ENCODE measurements at places on chromosomes 16 and 17.

GRCh38 chr16:63856537-63856936, 1265.3 kb downstream of the CDH11 start:
- H3K4me3 ChIP-seq, result no peak overlapping the region
- H3K27me3 ChIP-seq, result no peaks in the 10 kb centered on the region
- no peaks in the 10 kb centered on the region for H3K4me1 ChIP-seq
- no peak for DNase-seq
- no peak overlapping the region for H3K27ac ChIP-seq

GRCh38 chr17:50125420-50125997, 4.5 kb downstream of the SAMD14 start:
- no peak for DNase-seq
- H3K27me3 ChIP-seq, result no peaks in the 10 kb centered on the region
- H3K27ac ChIP-seq, result no peak overlapping the region
- H3K36me3 ChIP-seq, result no peaks in the 10 kb centered on the region
- no peaks in the 10 kb centered on the region for H3K4me1 ChIP-seq

GRCh38 chr16:65032387-65032786, 89.5 kb downstream of the CDH11 start:
- H3K4me1 ChIP-seq, result no peaks in the 10 kb centered on the region
- H3K4me3 ChIP-seq, result no peak overlapping the region
- H3K27me3 ChIP-seq, result no peaks in the 10 kb centered on the region
- peaks cover 1% of the 10 kb centered on the region for H3K36me3 ChIP-seq

GRCh38 chr16:8673611-8674412, 605 bp upstream of the ABAT start:
- no peaks in the 10 kb centered on the region for H3K27me3 ChIP-seq
- no peaks in the 10 kb centered on the region for H3K36me3 ChIP-seq
- H3K4me1 ChIP-seq, result no peaks in the 10 kb centered on the region
- DNase-seq, result no peak
- no peak overlapping the region for H3K27ac ChIP-seq

DNA sequence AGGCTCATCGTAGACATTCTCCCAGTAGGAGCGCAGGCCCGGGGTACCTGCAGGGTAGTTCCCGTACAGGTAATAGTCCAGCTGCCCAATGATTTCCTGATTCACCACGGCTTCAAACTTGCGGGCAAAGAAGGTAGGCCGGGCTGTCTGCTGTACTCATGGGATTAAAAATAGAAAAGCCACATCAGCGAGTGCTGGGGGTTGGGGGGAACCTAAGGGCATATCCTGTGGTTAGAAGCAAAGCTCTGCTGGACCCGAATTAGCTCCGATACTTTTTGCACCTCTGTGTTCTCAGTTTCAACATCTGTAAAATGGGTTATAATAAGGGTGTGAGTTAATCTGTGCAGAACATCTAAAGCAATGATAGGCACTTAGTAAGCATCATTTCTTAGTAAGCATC, 336.2 kb downstream of the XYLT1 start:
- H3K4me1 ChIP-seq, result no peaks in the 10 kb centered on the region
- no peaks in the 10 kb centered on the region for H3K27me3 ChIP-seq
- no peak for DNase-seq
- H3K27ac ChIP-seq, result no peak overlapping the region

DNA sequence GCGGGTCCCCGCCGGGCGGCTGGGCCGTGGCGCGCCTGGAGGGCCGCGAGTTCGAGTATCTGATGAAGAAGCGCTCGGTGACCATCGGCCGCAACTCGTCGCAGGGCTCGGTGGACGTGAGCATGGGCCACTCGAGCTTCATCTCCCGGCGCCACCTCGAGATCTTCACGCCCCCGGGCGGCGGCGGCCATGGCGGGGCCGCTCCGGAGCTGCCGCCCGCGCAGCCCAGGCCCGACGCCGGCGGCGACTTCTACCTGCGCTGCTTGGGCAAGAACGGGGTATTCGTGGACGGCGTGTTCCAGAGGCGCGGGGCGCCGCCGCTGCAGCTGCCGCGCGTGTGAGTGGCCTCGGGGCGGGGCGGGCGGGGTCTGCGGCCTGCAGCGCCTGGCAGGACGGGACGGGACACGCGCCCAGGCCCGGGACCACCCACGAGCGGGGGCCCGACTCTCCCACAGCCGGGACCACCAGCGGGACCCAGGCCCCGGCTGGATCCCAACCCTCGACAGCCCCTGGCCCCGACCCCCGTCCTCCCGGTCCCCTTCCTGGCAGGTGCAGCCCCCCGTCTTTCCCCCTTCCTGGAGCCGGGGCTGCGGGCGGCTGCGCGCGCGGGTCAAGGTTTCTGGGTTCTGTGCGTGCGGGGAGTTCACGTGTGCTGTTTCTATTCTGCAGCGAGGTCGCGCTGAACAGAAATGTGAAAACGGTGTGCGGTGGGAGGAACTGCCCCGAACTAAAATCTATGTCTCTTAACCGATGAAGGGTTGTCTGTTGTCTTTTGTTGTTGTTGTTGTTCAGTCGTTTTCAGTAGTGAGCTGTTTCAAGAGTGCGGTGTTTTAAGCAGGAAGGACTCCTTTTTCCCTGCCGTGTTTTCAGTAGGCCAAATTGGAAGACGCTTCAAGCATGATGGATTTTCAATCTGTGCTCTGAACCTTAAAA, 705 bp downstream of the FOXK2 start:
- no peaks in the 10 kb centered on the region for H3K27me3 ChIP-seq
- H3K4me1 ChIP-seq, result no peaks in the 10 kb centered on the region
- peak; percentile 28 for DNase-seq
- no peaks in the 10 kb centered on the region for H3K36me3 ChIP-seq

GRCh38 chr17:65265276-65265675, 128.1 kb downstream of the RGS9 start:
- DNase-seq, result no peak
- no peak overlapping the region for H3K27ac ChIP-seq
- H3K4me3 ChIP-seq, result no peak overlapping the region
- no peaks in the 10 kb centered on the region for H3K36me3 ChIP-seq

- H3K4me3 ChIP-seq, result no peak overlapping the region
- no peaks in the 10 kb centered on the region for H3K27me3 ChIP-seq
- no peaks in the 10 kb centered on the region for H3K36me3 ChIP-seq
- no peaks in the 10 kb centered on the region for H3K4me1 ChIP-seq
- H3K27ac ChIP-seq, result no peak overlapping the region
- DNase-seq, result peak; percentile 21
Measured at GRCh38 chr17:74730491-74731346, 6.3 kb upstream of the RAB37 start.

DNA sequence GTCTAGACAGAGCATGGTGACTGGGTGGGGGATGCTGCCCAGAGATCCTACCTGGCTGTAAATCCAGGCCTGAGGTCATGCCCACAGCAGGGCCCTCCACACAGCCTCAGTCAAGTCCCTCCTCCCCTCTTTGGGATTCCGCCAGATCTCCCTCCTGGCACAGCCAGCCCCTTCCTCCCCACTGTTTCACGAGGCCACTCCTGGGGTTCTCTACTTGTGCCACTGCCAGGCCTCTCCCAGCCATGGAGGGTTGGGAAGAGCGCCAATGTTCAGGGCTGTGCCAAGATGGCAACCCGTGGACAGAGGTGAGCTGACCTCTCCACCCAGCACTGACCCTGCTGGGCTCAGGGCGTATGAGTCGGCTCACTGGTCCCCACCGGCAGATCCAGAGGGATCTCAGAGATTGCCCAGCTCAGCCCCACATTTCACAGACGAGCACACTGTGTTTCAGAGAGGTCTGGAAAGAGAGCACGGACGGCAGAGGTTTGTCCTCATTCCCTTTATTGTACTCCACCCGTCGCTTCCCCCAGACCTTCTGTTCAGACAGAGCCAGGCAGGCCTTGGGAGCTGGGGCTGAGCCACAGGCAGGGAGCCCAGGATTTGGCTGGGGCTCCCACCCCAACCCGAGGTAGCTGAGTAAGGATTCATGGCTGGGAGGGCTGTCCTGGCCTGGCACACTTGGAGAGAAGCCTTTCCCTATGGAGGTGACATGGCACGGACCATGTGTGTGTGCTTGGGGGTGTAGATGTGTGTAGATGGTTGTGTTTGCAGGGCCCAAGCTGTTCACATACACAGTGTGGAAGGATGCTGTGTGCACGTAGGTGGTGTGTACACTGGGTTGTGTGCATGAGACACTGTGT, 3.5 kb upstream of the CAMKK1 start:
- H3K27me3 ChIP-seq, result no peaks in the 10 kb centered on the region
- H3K27ac ChIP-seq, result no peak overlapping the region
- H3K36me3 ChIP-seq, result no peaks in the 10 kb centered on the region
- H3K4me3 ChIP-seq, result no peak overlapping the region

GRCh38 chr17:68085771-68086381, 50.3 kb downstream of the KPNA2 start:
- no peaks in the 10 kb centered on the region for H3K4me1 ChIP-seq
- no peaks in the 10 kb centered on the region for H3K27me3 ChIP-seq
- H3K36me3 ChIP-seq, result no peaks in the 10 kb centered on the region
- no peak overlapping the region for H3K4me3 ChIP-seq
- H3K27ac ChIP-seq, result no peak overlapping the region

GRCh38 chr17:17719966-17720543, 38.8 kb downstream of the RAI1 start:
- DNase-seq, result no peak
- H3K4me3 ChIP-seq, result no peak overlapping the region
- peaks cover 14% of the 10 kb centered on the region for H3K4me1 ChIP-seq
- no peaks in the 10 kb centered on the region for H3K36me3 ChIP-seq
- H3K27me3 ChIP-seq, result no peaks in the 10 kb centered on the region

DNA sequence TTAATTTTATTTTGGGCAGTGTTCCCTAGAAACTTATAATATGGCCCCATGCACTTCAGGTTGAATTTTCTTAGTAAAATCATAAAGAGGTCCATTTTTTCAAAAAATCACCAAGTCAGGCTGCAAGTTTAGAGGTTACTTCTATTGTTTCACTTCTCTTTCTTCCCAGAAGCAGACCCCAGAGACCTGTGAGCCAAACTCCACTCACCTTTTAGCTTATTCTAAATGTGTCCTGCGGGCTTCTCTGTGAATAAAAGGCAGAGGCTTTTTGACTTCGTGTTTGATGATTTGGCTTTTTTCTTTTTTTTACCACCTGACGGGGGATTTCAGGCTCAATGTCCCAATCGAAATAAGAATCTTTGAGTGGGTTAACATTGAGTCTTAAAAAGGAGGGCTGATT, 7.4 kb downstream of the PRKCB start:
- DNase-seq, result no peak
- no peak overlapping the region for H3K4me3 ChIP-seq
- H3K4me1 ChIP-seq, result no peaks in the 10 kb centered on the region
- no peaks in the 10 kb centered on the region for H3K36me3 ChIP-seq
- H3K27me3 ChIP-seq, result no peaks in the 10 kb centered on the region
- H3K27ac ChIP-seq, result no peak overlapping the region

- no peak for DNase-seq
- H3K4me3 ChIP-seq, result no peak overlapping the region
- no peak overlapping the region for H3K27ac ChIP-seq
- H3K36me3 ChIP-seq, result no peaks in the 10 kb centered on the region
- H3K4me1 ChIP-seq, result peaks cover 7% of the 10 kb centered on the region
Measured at GRCh38 chr17:55275894-55276804, 11.4 kb downstream of the HLF start.

DNA sequence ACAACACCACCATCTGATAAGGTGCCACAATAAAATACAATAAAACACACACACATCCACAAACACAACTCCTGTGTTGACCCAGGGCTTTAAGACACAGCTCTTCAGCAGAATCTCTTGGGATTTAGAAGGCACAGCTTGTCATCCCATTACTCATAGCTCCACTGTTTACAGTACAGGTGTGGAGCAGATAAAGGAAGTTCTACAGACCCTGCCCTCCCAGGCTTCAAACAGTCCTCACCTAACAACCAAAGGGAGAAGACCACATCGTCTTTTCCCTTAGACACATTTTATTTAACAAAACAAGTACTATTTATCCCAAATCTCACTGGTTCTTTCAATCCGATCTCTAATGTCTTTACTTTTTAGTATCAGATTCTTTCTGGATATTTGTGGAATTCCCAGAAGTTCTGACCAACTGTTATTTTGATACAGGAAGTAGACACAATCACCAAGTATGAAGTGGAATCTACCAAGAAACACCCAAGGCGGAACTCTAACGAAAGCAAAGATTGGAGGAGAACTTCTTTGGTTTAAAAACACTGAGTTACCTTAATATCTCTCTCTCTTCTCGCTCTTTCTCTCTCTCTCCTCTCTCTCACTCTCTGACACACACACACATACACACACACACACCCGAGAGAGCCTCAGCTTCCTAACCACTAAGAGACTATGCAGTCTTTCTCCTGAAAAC, 46.1 kb downstream of the CYTH1 start:
- H3K4me3 ChIP-seq, result no peak overlapping the region
- DNase-seq, result peak; percentile 44
- no peaks in the 10 kb centered on the region for H3K36me3 ChIP-seq
- H3K27ac ChIP-seq, result no peak overlapping the region

DNA sequence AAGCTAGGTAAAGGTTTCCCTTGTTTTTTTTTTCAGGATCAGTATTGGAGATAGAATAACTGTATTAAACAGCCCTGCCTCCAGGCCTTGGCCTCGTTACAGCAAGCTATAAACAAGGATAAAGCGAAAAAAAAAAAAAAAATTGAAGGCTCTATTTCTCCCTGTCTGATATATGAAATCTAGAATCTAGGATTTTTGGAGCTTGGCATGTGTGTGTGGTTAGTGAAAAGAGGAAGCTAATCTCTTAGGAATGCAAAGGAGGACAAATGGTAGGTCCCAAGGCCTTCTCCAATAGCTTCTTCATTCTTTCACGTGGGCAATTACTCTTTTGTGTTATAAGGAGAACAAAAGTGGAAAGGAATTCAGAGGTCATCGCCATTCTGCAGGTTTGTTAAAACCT, 470.3 kb downstream of the TMEM114 start:
- H3K27ac ChIP-seq, result no peak overlapping the region
- H3K4me3 ChIP-seq, result no peak overlapping the region
- H3K36me3 ChIP-seq, result no peaks in the 10 kb centered on the region

DNA sequence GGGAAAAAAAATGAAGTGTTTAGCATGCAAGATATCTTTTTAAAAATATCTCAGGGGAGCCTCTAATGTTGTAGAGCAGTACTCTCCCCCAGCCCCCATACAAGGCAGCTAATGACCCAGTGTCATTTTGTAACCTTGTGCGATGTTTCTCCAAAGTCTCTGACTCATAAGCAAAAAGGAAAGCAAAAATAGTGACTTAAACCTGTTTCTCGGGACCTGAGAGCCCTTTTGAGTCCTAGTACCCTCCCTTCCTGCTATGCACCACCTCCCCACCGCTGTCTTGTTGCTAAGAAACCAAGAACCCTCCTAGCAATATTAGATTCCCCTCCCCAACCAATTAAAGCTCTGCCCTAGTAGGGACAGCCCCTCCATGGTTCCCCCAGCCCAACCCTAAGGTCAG, 2.8 kb downstream of the MYCBPAP start:
- no peaks in the 10 kb centered on the region for H3K36me3 ChIP-seq
- no peaks in the 10 kb centered on the region for H3K27me3 ChIP-seq
- peak; percentile 38 for DNase-seq
- no peak overlapping the region for H3K27ac ChIP-seq

DNA sequence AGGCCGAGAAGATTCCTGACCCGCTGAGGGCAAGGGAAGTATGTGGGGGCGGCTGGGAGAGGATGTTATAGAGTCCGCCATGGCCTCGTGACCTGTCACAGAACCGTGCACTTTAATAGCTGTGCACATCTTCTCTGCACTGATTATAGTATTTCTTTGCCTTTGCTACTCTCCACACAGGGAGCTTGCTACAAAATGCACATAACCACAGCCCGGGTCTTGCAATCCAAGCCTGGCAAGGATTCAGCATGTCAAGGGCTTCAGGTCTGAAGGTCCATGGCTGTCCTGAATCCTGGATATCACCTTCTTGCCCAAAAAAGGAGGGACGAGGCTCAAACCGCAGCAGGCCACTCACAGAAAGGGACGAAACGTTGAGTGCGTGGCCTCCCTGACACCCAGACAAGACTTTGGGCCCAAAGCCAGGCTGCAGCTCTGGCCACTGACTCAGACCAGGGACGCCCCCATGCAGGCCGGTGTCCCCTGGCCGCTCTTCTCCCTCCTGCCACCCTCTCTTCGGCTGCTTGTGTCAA, 43.7 kb downstream of the USP22 start:
- H3K4me3 ChIP-seq, result no peak overlapping the region
- peak; percentile 17 for DNase-seq
- peaks cover 17% of the 10 kb centered on the region for H3K4me1 ChIP-seq
- no peak overlapping the region for H3K27ac ChIP-seq
- H3K36me3 ChIP-seq, result peaks cover 21% of the 10 kb centered on the region
- H3K27me3 ChIP-seq, result no peaks in the 10 kb centered on the region
